ENCODE measurements at places on chromosomes 1 and 21.

GRCh38 chr1:111568160-111568647 is 51.4 kb upstream of the RAP1A start:
- no peak for DNase-seq

DNA sequence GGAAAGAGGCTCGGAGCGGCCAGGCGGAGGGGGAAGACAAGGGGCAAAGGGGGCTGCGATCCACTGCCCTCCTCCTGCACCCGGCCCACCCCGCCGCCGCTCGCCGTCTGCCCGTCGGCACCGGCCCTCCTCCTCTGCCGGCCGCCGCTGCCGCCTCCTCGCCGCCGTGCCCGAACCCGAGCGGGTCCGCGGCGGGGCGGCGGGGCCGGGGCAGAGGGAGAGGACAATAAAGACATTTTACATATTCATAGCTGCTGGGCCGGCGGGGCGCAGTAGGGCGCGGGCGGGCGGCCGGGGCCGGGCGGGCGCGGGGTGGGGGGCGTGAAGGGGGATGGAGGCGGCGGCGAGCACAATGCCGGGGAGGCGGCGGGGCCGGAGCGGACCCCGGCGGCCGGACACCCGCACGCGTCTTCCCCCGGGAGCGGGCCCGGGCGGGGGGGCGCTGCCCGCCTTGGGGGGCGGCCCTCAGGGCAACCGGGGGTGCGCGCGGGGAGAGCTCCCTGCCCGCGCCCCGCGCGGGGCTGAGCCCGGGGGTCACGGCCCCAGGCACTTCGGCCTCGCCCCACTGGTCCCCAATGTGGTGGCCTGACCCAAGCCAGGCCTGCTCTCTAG is 546 bp downstream of the POU2F1 start:
- DNase-seq = no peak

GRCh38 chr1:235022981-235023710 is 105.5 kb downstream of the TOMM20 start:
- no peak for DNase-seq

GRCh38 chr1:167651161-167651693 is 21.2 kb downstream of the RCSD1 start:
- no peak for DNase-seq

DNA sequence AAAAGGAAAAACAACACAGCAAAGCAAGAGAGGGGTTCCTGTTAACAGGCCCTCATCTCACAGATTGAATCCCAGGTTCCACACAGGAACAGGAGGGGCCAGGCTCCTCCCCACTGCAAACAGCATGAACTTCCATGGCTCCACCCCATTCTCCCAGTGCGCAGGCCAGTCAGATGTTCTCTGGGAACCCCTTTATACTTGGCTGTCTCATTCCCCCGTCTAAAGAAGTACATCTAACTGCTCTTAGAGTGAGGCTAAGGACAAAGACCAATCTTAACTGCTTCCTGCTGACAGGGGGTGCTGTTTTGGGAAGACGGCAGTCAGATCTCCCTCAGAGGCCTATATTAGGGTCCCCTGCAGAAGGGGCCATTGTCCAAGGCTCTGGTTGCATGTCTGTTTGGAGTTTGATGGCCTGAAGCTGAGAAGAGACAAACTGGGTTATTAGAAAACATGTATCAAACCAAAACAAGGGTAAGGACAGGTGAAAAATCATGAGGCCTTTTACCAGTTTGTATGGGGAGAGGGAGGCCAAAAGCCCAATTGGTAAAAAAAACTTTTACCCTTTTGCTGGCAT is 10.5 kb upstream of the NASP start:
- DNase-seq = no peak

- DNase-seq = no peak
Measured at GRCh38 chr1:193681422-193681821, 495.0 kb upstream of the B3GALT2 start.

GRCh38 chr1:84668185-84668584 is 22.1 kb downstream of the SSX2IP start:
- DNase-seq = peak; percentile 62

DNA sequence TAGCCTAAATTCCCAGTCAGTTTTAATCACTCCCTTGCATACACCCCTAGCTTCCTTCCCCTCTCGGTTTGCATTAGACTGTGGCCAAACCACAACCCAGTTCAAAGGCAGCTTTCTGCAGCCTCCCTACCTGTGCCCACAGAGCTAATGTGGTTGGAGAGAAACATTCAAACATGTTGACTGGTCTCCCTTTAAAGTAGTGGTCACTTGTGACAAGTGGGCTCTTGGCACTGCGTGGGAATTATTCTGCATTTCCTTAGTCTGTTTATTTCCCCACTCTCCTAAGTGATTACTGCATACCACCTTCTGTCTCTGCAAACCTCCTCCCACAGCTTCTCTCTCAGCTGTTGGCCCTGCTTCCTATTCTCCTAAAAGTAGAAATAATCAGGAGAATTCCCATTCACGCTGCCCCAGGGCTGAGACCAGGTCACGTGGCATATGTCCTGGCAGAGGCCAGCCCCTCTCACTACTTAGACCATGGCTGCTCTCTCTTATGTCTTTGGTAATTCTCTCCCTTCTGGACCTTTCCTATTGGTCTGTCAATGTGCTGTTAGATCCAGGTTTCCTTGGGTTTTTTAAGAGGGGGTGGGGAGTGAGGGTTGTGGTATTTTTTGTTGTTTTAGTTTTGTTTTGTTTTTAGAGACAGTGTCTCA is 38.4 kb upstream of the CD101 start:
- no peak for DNase-seq

GRCh38 chr1:17810668-17811067 is 55.5 kb downstream of the ACTL8 start:
- DNase-seq = no peak

- DNase-seq = no peak
Measured at GRCh38 chr1:18960409-18960808, 3.9 kb upstream of the IFFO2 start.

GRCh38 chr1:17819129-17819802 is 64.1 kb downstream of the ACTL8 start:
- no peak for DNase-seq

DNA sequence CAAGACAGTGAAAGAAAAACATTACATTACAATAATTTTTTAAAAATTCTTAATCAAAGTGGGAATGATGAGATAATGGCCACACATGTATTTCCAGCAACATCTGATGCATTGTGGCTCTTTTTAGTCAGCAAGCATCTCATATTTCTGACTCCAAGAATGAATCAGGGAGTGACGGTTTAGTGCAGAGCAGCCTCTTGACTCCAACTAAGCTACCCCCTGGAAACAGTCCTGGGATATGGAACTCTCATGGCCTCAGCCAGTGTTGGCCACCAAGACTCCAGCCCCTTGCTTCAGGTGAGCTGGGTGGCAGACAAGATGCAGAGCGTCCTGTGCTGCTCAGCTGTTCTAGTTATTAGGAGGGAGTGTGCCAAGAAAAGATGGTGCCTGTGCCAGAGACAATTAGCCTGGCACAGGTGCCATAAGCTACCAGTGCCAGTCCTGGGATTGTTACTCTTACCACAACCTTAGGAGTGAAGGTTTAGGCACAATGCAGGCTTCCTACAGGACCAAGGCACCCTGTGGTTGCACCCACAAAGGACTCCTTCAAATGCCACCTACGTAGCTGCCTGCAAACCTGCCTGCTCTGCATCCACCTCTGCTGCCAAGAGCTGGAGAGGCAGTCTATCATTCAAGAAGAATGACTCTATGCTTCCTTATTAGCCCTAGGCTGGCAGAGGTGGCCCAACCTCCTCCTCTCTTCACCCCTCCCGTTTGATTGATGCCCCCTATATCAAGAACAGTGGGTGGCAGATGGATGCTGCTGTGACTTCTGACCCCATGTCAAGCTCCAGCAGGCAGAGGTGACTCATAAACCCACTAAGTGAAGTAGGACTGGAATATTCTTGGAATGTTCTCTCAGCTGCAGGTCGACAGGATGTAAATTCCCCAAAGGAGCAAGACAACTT is 6.0 kb upstream of the SEC16B start:
- no peak for DNase-seq

DNA sequence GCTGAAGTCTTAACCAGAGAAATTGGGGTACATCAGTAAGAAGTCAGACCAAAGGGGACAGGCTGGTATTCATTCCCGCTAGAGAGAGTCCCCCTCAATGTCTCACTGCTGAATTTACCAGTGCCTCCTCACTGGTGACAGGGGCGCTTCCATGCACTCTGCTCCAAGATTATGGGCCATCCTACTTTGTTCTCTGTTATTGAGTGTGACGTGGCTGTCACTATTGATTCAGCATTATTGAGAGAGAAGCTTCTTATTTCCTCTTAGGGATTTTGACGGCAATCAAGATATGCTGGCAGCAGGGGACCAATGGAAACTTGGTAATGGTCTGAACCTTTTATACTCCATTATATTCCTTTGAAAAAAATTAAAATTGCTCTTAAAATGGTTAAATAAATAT is 118.6 kb downstream of the SYF2 start:
- DNase-seq = no peak

DNA sequence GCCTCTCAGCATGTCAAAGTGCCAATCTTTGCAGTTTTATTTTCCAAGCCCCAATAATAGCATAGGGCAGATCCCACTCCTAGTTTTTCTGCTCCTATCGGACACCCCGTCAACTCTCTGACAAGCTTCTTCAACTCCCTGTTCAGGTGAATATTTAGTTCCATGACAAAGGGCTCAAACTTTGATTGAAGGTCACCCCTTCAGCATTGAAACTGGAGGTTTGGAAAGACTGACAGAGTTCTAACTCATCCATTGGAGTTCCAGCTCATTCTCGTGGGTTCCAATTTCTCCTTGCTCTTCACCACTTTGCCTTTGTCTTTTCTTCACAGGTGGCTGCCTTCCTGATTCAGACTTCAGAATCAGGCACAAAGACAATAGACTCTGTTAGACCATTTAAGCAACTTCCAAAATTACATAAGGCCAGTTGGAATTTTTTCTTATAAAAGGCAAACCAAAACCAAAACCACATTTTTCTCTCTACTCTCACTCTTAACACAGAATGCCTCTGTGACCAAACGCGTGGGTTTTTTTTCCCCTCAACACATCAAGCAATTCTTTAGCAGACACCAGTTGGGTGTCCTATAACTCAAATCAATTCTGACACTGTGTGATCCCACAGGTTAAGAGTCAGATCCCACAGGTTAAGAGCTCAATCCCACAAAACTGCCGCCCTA is 169.3 kb upstream of the USP25 start:
- no peak for DNase-seq

GRCh38 chr1:24048205-24048869 is 63.6 kb downstream of the MYOM3 start:
- DNase-seq = peak; percentile 66

- peak; percentile 94 for DNase-seq
Measured at GRCh38 chr1:95115708-95116137, 1.4 kb upstream of the TLCD4 start.

GRCh38 chr21:45050797-45051489 is 23.4 kb upstream of the ADARB1 start:
- DNase-seq = no peak

- DNase-seq = no peak
Measured at GRCh38 chr1:198259333-198260074, 102.7 kb downstream of the NEK7 start.

Data from hematopoietic multipotent progenitor cell treated with erythropoietin and hydrocortisone succinate and interleukin-3 and kit ligand, for 6 days (in vitro differentiated cells).